ENCODE measurements at places on chromosomes 2 and 18.

DNA sequence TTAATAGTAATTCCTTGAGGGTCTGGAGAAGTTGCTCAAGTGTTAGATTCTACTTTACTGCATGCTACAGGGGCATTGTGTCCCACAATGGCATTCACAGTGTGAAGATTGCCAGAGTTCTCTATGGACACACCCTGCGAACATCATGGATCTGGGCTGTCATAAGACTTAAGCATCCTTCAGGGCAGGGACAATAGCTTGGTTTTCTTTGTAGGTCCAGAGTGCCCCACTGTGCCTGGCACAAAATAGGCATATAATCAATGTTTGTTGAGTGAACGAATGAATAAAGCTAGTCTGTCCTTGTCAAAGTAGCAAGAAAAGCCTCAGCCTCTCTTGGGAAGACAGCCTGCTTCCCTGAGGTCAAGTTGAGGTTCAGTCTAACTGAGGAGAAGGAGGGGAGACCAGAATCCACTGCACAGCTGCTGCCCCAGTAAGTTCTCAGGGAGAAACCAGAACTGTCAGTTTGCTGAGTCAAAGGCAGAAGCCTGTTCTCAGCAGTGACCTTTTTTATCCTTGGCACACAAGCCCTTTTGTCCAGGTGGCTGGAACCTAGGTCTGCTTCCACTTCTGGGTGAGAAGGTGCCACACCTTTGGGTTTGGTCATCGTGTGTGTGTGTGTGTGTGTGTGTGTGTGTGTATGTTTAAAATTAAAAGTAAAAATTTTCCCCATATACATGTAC, 15.0 kb downstream of the INPP4A start:
- no peak for DNase-seq

DNA sequence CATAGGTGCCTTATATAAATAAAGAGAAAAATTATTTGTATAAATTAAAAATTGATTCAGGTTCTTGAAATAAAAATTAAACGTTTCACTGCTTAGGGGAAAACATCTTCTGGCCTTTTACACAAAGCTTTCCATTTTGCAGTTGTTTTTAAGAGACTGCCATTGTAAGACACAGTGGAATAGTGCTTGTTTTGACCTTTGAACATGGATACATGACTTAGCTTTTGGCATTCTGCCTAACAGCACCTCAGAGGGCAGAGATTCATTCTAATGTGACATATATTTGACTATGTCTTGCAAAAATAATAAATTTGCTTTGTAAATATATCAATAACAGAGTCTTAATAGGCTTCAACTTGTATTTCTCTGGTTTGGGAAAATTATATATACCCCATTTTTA, 142.1 kb downstream of the SLC4A10 start:
- DNase-seq: no peak

- no peak for DNase-seq
Measured at GRCh38 chr2:224407241-224407701, 5.4 kb upstream of the FAM124B start.

DNA sequence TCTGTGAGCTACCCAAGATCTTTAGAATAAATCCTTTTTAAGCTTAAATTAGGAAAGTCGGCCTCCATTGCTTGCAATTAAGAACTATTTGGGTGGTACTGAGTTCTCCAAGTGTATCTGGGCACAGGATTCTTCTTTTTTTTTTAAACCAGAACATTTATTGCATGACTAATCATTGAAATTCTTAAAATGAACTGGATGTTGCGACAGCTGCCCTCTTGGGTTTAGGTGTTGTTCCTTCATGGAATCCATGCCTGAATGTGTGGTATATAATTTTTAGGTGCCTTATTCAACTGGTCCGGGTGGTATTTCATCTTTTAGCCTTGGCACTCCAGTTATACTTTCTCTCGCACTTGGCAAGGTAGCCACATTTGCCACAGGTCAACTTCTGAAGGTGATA, 14.5 kb upstream of the KCNK3 start:
- DNase-seq: no peak

DNA sequence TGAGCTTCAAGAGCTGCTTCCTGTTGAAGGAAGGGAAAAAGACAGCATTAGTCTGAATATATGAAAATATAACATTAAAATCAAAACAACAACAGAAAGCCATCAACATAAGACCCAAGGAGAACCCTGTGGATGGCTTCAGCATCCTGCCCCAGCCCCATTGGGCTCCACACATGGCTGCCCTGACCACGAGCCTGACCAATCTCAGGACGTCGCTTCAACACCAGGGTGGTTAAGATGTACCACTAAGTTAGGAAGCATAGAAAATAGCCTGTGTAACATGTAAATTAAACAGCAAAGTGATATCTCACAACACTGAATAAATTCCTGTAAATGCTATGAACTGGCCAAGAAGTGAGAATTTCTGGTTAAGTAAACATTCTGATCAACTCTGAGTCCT, 77.2 kb upstream of the CD226 start:
- DNase-seq: no peak

DNA sequence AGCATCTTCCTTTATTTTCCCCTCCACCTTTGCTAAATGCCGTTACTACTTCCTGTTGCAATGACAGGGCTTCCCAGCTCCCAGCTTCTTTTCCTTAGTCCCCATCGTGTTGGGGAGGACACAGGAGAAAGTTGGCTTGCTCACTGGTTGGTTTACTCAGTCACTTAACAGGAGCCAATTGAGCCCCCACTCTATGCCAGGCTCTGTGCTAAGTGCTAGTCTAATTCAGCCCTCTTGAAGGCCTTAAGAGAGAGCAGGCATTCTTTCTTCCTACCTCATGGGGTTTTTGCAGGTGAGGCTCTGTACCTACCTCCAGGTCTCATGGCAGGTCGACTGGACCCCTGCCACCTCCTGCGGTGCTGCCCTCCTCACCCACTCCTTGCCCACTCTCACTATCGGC, 20.1 kb downstream of the TANC1 start:
- peak; percentile 87 for DNase-seq

- DNase-seq: no peak
Measured at GRCh38 chr2:237268004-237268708, 145.8 kb downstream of the COL6A3 start.

GRCh38 chr2:47307066-47307465, 95.9 kb upstream of the MSH2 start:
- DNase-seq: peak; percentile 29

DNA sequence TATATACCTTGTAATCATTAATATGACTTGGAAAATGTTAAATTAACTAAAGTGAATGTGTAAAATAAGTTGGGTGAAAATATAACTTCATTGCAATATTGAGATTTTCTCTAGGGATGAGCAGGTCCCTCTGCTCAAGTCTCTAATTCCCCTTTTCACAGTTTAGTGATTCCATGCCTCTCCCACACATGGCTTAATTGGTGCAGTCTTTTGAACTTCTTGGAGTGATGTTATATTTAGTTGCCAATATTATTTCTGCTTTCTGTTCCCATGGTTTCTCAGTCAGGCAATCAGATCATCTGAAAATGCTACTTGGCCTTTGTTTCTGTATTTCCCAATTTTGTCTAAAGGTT, 233.7 kb upstream of the SPOPL start:
- no peak for DNase-seq

GRCh38 chr18:77102259-77103040, 30.1 kb downstream of the MBP start:
- DNase-seq: no peak

DNA sequence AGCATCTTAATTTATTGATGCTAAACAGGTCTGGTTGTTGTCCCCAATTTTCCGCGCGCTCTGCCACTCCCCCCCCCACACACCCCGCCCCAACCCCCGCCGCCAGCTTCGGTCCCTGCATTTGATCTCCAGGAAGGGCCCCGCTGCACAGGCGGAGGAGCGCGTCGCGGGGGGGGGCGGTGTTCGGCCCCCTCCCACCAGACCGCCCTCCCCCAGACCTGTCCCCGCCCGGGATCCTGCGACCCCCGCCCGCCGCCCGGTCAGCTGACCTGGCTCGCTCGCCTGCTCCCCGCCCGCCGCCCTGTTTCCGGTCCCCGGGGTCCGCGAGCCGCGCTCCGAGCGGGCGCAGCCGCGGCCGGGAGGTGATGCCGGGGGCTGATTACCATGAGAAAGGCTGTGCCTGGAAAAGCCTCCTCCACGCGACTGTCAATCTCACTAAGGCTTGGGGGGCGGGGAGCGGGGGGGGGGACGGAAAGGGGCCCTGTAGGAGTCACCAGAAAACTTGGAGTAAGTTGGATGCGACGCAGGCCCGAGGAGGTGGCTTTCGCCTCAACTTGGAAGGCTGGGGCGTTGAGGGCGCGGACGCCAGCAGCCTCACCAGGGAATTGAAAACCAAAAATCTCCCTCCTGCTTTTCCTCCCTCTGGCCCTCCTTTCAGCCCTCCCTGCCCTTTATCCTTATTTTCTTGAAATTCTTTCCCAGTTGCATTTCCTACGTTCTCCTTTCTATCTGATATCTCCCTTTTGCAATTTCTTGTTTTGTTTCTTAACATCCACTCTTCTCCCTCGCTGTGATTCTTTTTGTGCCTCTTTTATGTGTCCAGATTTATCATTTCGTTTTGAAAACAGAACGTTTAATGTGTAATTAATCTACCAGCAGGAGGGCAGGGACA, 4.4 kb upstream of the ZEB2 start:
- DNase-seq: no peak

DNA sequence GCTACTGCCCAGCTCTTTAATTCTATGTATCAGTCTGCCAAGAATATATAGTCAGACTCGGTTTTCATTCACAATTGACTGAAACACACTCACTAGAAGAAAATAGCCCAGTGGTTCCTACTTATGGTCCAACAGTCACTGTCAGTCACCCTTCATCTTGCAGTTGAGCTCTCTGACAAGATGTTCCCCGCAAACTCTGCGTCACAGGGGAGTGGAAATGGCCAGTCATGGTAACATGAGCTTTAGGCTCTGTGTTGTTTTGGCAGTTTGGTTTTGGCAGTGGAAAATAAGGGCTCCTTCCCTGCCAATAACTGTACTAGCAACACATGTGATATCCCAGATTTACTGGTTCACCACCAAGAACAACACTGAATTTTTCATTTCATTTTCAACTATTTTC, 122.5 kb downstream of the PRPF40A start:
- DNase-seq: no peak

- no peak for DNase-seq
Measured at GRCh38 chr18:26322890-26323653, 96.8 kb downstream of the TAF4B start.

DNA sequence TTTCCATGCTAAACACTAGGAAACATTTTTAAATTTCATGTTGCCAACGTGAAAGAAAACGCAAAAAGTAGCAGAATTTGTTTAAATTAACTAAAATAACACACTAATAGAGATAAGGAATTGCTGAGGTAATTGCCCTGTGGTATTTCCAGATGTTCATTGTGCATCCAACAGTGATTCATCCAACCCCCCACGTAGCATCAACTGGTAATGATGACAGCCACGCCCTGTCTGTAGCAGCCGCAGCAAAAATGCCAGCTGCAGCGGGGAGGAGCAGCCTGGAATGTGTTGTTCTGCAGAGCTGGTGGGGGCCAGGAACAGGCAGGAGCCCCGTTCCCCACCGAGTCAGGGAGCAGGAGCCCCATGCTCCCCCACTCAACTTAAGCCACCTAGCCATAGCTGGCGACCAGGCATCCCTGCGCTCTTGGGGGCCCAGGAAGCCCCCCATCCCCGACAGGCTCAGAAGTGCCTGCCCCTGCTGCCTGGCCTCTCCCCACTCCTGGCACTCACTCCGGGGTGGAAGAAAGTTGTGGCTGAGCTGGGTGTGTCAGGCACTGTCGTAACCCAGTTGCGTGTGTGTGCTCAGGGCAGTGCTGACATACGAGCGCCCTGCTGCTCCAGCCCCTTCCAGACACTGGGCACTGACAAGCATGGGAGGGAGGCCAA, 695.1 kb upstream of the ACVR2A start:
- no peak for DNase-seq

DNA sequence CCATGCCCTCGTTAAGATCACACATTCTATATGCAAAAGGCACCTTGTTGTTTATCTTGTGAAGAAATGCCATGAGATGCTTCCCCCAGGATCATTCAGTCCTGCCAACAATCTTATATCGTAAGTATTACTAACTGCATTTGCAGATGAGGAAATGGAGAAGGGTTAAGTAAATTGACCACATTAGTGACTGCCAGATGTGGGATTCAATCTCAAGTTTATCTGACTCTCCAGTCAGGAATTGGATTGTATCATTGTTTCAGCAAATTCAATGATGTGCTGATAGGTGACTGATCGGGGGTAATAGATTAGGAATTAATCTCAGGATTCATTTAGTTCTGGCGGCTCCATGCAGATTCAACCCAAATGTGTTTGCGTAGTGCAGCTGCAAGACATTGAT, 106.2 kb downstream of the CNTNAP5 start:
- DNase-seq: no peak

GRCh38 chr2:38500283-38500634, 102.5 kb downstream of the HNRNPLL start:
- no peak for DNase-seq

GRCh38 chr2:8215159-8215863, 466.5 kb upstream of the ID2 start:
- no peak for DNase-seq

DNA sequence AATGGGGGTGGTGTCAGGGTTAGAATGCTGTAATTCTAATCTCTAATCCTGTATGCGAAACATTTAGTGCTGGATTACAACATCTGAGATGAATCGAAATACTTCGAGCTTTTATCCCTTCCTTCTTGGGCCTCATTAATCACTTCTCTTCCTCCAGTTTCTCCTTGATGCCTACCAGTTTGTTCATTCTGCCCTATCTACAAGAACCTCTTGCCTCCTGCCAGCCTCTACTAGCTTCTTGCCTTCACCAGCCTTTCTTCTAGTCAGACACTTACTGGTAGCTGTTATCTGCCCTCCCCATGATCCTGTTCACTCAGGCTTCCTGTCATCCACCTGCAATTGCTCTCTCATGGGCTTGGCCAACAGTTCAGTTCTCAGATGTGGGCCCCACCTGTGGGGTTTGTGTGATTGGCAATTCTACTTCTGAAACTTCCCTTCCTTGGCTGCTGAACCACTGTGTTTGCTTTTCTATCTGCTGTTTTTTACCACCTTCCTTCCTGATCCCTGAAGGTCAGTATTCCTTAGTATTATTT, 15.4 kb upstream of the FARP2 start:
- DNase-seq: no peak

DNA sequence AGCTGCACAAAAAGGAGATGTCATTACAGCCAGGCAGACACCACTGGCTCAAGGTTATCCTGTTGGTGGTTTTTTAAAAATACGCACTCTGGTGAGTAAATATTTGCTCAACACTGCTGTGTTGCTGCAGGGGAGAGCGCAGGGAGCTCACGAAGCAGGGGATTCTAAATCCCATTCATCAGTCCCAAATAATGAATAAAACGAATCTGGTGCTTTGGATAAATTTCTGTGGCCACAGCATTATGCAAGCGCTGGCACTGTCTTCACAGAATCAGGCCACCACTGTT, 256.2 kb downstream of the HDAC4 start:
- no peak for DNase-seq
